ENCODE measurements at places on chromosomes 7 and 10.

- no peak for DNase-seq
Measured at GRCh38 chr7:133514551-133514950, 261.7 kb downstream of the EXOC4 start.

DNA sequence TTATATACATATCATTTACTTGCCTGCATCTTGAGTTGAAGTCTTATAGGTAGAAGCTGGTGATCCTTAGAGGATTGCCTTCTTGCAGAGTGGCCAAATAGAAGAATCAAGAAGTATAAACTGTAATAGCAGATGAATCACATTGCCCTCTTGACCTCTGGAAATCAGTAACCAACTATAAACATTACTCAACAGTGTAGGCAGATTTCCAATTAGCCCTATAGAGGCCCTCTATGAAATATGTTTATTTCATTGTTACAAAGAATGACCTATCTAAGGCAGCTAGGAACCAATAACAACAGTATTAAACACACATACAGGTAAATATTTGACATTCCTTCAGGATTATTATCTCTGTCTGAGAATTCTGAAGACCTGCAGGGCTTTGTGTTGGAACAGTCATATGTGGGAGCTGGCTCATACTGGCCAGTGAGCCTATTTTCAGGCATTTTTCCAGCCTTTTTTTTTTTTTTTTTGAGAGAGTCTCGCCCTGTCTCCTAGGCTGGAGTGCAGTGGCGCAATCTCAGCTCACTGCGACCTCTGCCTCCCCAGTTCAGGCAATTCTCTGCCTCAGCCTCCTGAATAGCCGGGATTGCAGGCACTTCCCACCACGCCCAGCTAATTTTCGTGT lies 7.2 kb upstream of the SRI start:
- DNase-seq = no peak

GRCh38 chr7:47611045-47611511 lies 29.2 kb upstream of the TNS3 start:
- no peak for DNase-seq

DNA sequence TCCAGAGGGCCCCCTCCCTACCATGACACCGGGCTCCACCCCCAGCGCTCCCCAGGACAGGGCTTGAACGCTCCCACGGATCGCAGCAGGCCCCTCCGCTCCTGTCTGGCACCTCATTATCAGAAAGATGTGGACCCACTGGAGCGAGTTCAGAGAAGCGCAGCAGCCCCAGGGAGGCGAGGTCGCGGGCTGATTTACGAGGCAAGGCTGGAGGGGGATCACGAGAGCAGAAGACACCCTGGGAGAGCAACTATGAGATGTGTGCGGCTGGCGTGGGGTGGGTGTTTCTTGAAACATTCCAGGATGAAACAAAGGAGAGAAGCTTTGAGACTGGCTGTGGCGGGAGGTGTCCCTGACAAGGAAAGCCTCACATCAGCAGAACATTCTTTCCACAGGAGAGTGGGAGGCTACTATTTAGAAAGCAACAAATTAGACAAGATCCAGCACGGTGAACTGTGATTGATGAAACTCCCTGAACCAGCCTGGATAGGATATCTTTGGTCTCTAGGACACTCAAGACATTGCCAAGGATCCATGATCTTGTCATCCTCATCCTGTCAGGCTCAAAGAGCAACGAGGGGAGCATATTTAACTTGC lies 66.0 kb downstream of the JCAD start:
- no peak for DNase-seq

GRCh38 chr7:132996581-132997242 lies 85.2 kb downstream of the CHCHD3 start:
- DNase-seq = no peak

DNA sequence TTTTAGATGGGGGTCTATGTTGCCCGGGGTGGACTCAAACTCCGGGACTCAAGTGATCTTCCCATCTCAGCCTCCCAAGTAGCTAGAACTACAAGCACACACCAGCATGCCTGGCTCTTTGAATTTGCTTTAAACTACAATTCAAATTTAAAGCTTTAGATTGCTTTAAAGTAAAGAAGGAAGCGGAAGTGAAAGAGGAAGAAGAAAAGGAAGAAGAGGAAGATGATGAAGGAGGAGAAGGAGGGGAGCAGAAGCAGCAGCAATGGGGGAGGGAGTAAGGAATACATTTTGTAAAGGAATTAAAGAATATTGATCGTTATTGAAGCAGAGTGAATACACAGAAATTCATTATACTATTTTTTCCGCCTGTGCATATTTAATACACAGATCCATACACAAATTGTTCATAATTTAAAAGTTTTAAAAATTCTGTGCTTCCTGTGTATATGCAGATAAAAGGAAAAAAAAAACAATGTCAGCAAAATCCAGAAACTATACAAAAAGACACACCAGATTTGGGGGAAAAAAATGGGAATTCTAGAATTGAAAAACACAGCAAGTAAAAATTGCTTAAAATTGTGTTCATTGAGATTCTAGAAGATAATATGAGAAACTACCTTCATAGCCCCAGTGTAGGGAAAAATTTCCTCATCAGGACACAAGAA lies 60.8 kb upstream of the KCNMA1 start:
- no peak for DNase-seq

DNA sequence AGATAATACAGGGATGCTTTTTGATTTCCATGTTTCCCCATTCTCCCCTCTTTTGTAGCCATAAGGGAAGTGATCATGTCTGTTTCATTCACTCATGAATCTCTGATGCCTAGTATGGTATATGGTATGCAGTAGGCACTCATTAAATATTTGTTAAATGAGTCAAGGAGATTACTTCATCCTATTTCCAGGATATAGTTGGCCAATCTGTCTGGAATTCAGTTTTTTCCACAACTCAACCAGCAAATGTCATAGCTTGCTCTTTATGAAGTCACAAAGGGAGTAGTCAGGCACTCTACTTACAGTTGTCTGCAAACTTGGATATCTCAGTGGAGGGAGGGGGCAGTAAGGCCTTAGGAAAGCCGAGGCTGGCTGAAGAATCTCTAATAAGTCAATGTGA lies 853.6 kb downstream of the LRMDA start:
- no peak for DNase-seq

- no peak for DNase-seq
Measured at GRCh38 chr10:3067859-3068179, 471 bp downstream of the PFKP start.

- DNase-seq = no peak
Measured at GRCh38 chr10:92111336-92111939, 179.4 kb downstream of the CPEB3 start.

DNA sequence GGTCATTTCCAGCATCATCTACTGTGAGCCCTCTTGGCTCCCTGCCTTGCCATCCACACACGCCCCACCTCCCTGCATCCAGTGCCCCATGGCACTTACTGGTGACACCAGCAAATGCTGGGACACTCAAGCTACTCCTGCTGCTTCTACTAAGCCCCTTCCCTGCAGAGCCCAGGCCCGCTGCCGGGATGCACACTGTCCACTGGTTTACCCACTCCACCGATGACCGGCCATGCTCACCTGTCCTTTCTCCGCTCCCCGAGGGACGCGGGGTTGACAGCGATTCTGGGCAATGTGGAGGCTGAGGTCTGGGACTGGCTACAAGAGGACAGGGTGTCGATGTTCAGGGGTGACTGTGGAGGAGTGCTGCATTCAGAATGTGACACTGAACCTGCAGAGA lies 110.2 kb downstream of the DLG5 start:
- no peak for DNase-seq

GRCh38 chr10:124343351-124344265 lies 75.1 kb downstream of the OAT start:
- DNase-seq = no peak

GRCh38 chr7:158586499-158587161 lies 993 bp downstream of the PTPRN2 start:
- DNase-seq = no peak

- no peak for DNase-seq
Measured at GRCh38 chr10:48714088-48714487, 29.4 kb downstream of the WDFY4 start.

GRCh38 chr10:21505711-21506278 lies 19.7 kb downstream of the SKIDA1 start:
- DNase-seq = no peak

DNA sequence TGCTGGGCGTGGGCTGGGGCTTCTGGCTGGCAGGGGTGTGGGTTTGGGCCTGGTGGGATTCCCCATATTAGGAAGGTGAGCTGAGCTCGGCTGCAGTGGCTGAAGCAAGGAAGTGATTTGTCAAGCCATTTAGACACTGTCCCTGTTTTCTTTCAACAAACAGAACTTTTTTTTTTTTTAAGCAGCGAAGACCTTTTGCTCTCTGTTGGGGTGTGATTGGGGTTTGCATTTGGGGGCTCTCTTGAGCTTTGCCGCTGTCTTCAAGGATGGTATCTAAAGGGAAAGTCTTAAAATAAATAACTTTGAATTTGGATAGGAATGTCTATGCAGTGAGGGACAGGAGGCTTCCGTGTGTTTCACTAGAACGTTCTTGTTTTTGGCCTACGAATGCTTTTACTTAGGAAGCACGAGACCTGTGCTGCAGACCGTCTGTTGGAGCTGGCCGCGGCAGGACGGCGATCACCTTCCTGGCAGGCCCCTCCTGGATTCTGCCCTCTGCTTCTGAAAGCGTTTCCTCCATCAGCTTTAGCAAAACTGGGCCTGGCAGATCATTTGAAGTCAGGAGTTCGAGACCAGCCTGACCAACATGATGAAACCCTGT lies 43.9 kb downstream of the FOXK1 start:
- no peak for DNase-seq

DNA sequence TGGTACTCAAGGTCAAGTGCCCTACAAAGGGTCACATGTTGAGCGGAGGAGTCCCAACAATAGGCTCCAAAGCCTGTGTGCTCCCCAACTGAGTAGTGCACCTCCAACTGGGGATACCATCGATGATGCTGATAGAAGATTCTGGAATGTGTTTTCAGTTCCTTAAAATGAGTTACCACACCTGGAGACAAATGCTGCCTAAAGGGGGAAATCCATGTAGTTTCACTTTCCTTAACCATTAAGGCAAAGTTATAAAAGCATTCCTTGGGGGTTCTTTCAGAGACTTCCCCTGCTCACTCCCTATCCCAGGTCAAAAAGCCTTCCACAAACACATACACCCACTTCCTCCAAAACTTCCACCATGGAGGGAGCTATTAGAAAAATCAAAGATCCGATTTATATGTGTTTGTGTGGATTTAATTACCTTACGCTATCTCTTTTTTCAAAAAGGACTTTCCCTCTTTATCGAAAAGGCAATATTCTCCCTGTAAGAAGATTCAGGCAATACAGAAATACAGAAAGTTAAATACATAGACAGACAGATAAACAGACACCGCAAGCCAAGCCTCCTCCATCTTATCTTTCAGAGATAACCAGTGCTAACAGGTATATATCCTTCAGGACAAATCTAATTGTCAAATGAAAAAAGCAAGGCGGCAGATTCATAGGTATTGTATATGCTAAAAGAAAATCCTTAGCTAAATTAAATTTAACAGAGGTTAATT lies 135.9 kb upstream of the ASAH2 start:
- DNase-seq = no peak

- no peak for DNase-seq
Measured at GRCh38 chr10:49379596-49380410, 16.1 kb downstream of the DRGX start.

DNA sequence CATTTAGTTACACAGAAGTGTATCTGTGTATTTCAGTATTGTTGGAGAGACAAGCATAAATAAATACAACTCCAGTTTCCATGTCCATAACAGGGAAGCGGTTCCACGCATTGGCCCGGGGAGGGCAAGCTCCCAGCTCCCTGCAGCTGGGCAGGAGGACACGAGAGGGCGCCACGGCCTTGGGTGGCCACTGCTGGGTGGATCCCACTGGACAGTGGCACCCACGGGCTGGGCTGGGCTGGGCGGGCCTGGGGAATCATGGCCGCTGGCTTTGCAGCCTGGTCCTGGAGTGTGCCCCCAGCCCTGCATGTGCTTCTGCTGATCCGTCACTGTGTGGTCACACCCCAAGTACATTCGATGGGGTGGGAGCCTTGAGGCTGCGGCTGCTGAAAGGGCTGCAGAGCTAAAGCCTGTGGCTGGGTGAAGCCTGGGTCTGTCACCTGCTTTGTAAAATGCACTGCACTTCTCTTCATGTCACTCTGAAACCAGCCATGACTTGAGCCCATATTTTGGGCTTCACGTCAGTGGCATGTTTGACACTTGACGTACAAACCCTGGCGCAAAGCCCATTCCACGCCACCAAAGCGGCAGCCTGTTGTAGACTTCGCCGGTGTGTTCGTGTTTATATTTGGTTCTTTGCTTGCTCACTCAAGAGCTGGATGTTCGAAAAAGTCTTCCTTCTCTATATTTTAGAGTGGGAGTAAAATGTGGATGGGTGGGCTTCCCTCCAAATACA lies 27.5 kb downstream of the LRRC27 start:
- DNase-seq = no peak

DNA sequence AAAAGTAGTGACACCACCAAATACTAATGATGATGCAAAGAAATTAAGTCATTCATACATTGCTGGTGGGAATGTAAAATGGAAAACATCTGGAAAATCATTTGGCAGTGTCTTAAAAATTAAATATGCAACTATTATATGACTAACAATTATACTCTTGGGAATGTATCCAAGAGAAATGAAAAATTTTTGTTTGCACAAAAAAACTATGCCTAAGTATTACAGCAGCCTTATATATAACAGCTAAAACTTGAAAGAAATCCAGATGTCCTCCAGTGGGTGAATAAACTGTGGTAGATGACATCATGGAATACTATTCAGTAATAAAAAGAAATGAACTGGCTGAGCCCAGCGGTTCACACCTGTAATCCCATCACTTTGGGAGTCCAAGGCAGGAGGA lies 132.0 kb downstream of the NEBL start:
- DNase-seq = no peak

- DNase-seq = no peak
Measured at GRCh38 chr7:81264116-81264515, 345.3 kb upstream of the SEMA3C start.

- no peak for DNase-seq
Measured at GRCh38 chr10:75243426-75243825, 7.7 kb upstream of the COMTD1 start.

GRCh38 chr10:120494313-120494710 lies 37.3 kb downstream of the PLPP4 start:
- no peak for DNase-seq

GRCh38 chr10:2990764-2991163 lies 76.6 kb upstream of the PFKP start:
- DNase-seq = no peak

- no peak for DNase-seq
Measured at GRCh38 chr7:73573791-73574190, 4.6 kb downstream of the TBL2 start.

DNA sequence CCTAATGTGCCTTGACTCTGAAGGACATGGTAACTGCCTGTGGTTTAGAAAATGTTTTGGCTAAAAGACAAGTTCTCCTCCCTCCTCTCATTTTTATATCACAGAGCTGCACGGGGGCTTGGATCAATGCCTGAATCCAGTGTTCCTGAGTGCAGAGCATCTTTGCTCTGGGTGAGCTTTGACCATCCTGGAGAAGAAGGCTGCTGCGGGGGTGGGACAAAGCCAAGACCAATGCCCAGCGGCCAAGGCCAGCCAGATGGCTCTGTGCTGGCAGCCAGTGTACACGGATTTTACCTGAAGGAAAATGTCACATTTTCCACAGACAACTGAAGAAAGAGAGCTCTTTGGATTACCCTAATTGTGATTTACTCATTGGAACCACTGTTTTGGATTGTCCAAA lies 102.0 kb upstream of the TARP start:
- no peak for DNase-seq
